ENCODE measurements at places on chromosomes 11 and 22.

- DNase-seq: no peak
These were observed 34.1 kb downstream of the SERGEF start for GRCh38 chr11:17978553-17979287.

GRCh38 chr11:19723572-19724342, 11.1 kb downstream of the NAV2 start:
- DNase-seq: no peak

DNA sequence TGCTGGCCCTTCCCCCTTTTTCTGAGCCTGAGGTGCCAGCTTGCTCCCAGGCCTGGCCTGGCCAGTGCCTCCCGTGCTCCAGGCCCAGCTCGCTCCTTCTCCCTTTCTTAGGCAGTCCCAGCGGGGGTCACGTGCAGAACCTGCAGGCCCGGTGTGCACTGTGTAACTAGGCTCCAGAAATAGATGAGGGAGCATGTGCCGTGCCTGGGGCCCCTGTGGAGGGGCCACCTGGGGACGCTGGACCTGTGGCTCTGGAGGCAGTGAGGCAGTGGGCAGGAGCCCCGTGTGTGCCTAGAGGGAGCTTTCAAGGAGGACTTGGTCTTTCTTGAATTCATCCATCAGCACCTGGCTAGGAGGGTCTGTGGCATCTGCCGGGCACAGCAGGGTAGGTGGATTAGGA, 11.5 kb downstream of the PTDSS2 start:
- DNase-seq: no peak

DNA sequence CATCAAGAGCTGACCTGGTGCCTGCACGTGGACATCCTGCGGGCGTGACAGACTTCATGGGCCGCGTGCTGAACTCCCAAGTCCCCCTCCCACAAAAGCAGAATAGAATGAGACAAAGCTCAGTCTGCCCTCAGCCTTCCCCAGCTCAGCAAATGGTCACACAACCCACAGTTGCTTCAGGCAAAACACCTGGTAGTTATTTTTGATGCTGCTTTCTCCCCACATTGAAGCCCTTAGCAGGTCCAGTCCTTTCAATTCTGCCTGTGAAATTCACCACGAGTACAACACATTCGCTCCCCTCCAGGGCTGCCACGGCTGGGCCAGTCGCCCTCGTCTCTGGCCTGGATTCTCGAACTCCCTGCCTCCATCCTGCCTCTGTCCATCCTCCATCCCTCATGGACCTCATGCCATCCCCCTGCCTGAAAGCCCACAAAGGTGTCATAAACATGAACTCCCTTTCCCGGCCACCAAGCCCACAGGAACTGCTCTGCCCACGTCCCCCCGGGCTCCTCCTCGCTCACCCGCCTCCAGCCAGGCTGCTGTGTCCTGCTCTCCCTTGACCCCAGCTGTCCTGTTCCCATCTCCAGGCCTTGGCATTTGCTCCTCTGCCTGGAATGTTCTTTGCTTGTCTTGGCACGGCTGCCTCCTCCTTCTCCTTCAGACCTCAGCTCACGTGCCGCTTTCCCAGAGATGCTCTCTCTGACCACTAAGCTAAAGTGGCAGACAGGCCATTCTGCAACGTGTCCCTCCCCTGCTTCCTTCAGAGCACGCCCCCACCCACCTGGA, 42.1 kb downstream of the SCUBE1 start:
- no peak for DNase-seq

GRCh38 chr11:1553808-1554594, 18.1 kb downstream of the DUSP8 start:
- no peak for DNase-seq

GRCh38 chr22:23119494-23120414, 22.0 kb downstream of the RSPH14 start:
- no peak for DNase-seq

GRCh38 chr11:36822829-36823228, 224.8 kb upstream of the RAG2 start:
- no peak for DNase-seq

DNA sequence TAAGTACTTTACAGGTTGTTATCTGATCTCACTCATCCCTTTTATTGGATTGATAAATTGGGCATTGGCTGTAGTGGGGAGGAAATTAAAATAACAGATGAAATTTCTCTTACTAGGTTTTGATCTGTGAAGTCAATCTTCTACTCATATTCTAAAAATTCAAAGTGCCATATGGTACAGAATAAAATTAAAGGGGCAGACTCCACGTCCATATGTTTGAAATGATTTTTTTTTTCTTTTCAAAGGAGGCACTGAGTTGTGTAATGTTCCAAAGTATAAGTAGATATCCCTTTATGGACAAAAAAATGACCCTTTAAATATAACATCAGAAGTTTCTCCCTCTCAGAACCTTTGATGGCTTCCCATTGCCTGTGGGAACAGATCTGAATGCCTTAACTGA, 207.4 kb downstream of the DBX1 start:
- no peak for DNase-seq

GRCh38 chr22:21865041-21865440, 2.4 kb downstream of the MAPK1 start:
- DNase-seq: no peak

DNA sequence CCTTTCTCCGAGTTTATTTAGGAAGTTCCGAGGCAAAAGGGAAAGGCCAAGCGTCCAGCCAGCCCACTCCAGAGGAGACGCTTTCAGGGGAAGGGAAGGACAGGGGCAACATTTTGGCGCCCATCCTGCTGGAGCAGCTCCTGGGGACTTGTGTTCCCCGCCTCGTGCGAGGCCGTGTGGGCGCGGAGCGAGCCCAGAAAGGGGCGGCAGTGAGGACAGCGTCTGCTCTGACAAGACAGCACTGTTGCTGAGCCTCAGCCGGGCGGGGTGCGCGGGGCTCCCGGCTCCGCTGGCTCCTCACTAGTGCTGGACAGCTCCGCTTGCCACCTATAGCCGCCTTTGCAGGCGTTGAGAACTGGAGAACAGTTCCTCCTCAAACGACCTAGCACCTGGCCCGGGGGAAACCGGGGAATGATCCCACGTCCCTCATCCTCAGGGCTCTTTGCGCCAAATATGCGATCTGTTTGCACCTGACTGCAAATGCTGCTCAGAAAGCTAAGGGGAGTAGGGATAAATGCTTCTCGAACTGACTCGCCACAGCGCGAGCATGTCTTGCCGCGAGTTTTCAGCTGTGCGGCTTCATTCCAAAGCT, 722 bp upstream of the GUCY1A2 start:
- no peak for DNase-seq

All from stimulated activated CD8-positive, alpha-beta memory T cell treated with anti-CD3 and anti-CD28 coated beads, Interleukin-15, amount 100 ng/mL, for 1 hour (primary cell).